Stimulated activated CD4-positive, alpha-beta T cell treated with anti-CD3 and anti-CD28 coated beads, Interleukin-4, amount 100 ng/mL, for 24 hours (primary cell): ENCODE measurements at places on chromosomes 5 and 9.

GRCh38 chr9:131885144-131885609 lies 145.3 kb upstream of the RAPGEF1 start:
- DNase-seq, result no peak

DNA sequence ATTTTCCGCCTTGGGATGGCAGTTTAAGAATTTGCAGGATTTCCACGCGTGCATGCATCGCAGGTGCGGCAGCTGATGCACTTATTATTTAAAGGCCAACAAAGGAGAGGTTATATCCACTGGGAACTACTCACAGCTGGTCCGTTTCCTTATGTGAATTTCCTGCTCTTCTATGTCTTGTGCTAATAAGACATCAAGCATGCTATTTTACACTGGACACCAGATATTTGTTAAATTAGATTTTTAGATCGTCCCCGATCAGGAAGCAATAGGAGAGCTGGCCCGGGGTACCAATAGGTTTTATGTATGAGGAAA lies 476 bp upstream of the DTWD2 start:
- no peak for DNase-seq

GRCh38 chr5:79172269-79172668 lies 60.7 kb downstream of the BHMT start:
- no peak for DNase-seq

DNA sequence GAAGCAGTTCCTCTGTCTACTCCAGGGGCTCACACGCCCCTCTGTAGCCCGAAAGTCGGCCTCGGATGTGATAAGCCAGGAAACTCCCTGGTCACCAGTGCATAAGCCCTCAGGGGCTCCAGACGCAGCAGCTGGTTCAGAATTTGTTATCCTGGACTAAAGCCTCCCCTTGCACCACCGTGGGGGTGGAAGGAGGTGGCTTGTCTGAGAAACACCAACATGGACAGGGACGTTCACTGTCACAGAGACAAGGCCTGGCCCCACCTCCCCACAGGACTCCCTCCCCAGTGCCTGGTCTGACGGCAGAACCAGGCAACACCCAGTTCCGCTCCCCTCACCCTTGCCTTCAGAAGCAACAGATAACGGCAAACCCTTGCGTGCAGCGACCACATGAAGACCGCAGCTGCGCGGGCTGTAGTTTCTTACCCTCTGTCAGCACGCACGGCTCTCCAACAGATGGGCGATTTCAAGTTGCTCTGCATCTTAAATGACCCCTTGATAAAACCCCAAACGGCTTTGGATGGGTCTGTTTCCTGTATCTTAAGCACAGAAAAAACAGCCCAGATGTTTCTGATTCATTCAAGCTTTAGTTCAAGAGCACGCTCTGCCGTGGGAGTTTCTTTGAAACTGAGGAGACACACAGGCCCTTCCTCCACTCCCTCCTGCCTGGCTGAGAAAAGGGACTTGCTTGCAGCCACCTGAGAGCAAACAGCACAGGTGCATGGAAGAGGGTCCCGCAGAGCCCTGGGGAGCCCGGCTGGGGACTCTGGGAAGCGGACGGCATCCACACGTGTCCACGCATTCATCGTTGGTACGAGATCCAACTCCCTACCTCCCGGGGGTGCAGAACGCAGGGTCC lies 44.7 kb upstream of the NKD2 start:
- peak; percentile 33 for DNase-seq

DNA sequence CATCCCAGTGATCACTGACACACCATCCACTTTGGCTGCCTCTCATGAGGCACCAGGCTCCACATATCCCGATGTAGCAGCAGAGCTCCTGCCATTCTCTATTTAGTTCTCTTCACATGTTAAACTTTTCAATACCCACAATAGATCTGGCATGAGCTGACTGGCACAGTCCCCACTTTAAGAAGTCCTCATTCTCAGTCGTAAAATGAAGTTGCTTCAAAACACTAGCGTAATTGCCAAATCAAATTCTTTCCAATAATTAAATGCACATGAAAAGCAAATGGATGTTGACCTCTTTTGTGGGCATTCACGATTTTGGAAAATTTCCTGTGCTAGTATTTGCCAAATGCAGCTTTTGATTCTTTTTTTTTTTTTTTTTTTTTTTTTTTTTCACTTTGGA lies 32.4 kb downstream of the HAPLN1 start:
- DNase-seq, result no peak

GRCh38 chr5:157431544-157432200 lies 28.3 kb upstream of the NIPAL4 start:
- peak; percentile 43 for DNase-seq

GRCh38 chr5:130198927-130199326 lies 294.7 kb downstream of the CHSY3 start:
- DNase-seq, result no peak

- DNase-seq, result no peak
Observed at GRCh38 chr5:3252235-3252634, 343.4 kb upstream of the IRX1 start.

DNA sequence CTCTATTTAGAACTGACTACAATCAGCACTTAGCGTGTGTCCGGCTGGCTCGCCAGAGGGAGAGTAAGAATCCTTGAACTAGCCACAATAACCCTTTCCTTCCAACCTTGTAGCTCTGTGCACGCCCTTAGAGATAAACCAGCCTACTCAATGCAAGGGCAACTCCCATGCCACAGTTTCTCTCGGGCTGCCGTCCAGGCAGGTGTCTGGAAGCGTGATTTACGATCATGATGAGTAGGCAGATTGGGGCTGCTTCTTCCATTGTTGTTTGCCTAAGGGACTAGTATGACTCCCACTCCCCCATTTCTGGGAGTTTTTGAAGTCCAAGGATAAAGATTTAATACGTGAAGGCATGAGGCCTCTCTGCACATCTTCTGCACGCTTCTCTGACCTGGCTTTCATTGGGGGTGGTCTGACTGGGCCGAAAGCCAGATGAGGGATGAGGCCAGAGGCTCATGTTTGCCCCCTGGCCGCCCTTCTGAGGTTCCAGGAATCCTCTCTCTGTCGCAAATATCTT lies 134.0 kb upstream of the MYO10 start:
- no peak for DNase-seq

DNA sequence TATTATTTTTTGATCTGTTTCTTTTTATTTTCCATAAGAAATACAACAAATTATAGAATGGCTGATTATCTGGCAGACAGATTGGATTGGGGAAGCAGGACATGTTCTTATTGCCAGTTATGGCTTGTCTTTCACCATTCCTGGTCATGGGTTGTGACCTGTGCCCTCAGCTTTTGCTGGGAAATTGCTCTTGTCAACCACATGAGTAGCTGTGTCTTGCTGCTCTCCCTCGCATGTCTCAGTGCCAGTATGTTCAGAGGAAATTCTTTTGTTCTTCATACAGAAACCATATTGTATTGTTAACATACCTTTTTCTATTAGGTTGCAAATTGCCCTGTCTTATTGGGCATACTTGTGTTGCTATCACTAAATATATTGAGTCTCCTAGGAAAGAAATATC lies 344.1 kb downstream of the OSTF1 start:
- no peak for DNase-seq

DNA sequence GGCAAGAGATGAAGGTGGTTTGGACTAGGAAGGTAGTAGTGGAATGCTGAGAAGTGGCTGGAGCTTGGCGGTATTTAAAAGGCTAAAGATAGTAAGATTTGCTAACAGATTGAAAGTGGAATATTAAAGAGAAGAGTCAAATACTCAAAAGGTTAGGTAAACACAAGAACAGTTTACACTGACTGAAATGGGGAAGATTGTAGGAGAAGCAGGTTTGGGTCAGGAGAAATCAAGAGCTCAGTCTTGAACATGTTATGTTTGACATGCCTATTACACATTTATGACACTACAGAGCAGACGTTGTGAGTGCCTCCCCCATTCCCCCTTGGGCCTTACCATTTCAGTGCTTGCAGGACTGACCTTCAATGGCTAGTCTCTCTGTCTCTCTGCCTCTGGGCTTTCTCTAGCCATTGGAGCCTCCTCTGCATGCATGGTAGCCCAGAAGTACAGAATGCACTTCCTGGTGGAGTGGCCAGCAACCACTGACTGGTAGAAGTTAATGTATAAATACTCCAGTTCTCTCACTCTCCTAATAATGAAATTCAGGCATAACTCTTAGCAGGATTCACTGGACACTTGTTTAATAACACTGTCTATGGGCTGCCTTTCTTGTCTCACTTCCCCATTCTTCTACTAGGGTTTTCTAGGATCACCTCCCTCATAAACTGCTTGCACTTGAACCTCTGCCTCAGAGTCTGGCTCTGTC lies 56.8 kb downstream of the HMGCS1 start:
- no peak for DNase-seq

DNA sequence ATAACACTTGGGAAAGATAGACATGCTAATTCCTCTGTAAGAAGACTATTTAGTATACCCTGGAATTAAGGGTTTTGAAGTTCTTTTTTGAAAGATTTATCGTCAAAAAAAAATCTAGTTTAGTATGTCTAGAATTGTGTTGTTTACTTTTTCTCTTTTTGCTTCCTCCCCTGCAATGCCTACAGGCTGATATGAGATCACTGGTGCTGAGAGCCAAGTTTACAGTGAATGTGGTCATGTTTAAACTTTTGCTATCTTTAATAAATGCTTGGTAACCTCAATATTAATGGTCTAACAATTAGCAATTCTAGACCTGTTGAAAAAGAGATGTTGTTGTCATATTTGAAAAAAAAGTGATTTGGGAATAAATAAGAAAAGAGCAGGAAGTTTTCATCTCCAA lies 86.1 kb downstream of the CWC27 start:
- no peak for DNase-seq

- no peak for DNase-seq
Observed at GRCh38 chr5:140734354-140734753, 34.1 kb downstream of the ZMAT2 start.

DNA sequence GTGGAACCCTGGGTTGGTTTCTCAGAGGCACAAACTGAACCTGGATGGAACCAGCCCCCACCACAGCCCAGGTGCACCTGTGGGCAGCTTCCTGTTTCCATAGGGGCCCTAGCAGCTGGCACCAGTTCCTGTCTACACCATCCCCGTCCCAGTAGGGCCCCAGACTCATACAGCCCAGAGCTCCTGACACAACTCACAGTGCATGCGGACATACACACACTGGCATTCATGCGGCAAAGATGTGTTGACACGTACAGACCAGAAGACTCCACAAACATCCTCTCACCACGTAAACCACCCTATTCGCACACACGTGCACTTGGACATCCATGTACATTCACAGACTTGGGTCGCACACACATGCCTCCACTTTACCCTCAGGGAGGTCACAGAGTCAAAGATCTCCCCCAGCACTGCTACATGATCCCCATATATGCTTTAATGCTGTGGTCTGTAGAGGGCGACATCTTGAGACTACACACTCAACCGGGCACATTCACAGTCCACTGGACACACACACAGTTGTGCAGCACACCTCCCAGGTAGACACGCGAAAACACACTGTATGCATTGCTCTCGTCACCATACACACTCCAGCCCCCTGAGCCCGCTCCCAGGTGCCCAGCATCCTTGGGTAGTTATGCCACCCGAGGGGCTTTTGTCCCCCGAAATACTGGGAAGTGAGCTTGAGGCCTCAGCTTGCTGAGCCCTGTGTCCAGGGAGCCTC lies 22.4 kb downstream of the CXXC5 start:
- no peak for DNase-seq

- no peak for DNase-seq
Observed at GRCh38 chr9:88742483-88742882, 207.5 kb downstream of the NXNL2 start.

DNA sequence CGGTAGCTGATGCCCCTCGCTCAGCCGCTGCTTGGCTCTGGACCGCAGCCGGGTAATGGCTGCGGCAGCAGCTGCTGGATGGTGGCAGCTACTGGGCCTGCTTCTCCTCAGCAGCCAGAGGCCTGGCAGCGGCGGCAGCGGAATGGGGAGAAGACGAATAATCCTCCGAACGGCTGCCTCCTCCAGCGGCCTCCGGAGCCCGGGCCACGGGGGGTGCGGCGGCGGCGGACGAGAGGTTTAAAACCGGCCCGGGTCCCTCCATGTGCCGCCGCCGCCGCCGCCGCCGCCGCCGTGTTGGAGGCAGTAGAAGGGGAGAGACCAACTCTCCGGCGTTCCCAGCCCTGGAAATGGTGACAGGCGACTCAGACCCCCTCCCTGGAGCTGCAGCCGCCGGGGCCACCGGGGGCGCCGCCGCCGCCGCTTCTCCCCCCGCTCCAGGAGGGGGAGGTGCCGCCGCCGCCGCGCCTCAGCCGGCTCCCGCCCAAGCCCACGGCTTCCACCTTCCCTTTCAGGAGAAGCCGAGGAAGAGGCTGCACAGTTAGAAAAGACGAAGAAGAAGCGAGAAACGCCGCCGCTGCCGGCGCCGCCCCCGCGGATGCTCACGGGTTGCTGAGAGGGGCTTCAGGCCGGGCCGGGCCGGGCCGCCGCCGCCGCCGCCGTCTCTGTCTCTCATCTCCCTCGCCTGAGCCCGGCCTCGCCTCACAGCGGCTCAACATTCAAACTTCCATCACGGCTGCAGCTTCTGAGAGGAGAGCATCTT lies 118.4 kb upstream of the PRSS3 start:
- DNase-seq, result peak; percentile 5

DNA sequence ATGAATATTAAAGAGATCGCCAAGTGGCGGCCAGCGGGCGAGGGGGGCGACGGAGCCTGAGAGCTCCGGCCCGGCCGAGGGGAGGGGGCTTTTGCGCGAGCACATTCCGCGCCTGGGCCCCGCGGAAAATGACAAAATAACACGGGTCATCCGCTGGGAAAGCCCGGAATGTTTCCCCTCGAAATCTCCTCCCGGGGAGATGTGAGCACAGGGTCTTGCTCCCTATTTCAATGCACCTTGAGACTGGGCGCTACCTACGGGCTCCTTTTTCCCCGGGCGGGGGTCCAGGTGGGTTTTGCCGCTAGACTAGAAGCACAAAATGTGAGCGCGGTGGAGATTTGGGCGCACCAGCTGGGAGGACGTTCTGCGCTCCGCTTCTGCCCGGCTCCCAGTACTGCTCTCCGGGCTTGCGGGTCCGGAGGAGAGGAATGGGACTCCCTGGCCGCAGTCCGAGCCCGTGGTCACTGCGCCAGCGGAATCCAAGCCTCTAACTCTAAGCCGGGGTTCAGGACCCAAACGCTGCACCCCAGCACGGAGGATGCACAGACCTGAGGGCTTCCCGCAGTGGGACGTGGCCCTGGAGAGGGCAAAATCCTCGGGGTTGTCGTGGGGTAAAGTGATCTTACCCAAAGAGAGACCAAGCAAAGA lies 2.8 kb upstream of the PRDM12 start:
- DNase-seq, result no peak
